NCI-H774 (cell line): ENCODE measurements at places on chromosomes 5 and 9.
A peak's percentile ranks its signal among the peaks of the same experiment; 100 is the strongest.

- DNase-seq: no peak
Observed at GRCh38 chr5:124395287-124395686, 351.2 kb downstream of the ZNF608 start.

GRCh38 chr5:115415143-115415491, 118.7 kb upstream of the CCDC112 start:
- peak; percentile 50 for DNase-seq

DNA sequence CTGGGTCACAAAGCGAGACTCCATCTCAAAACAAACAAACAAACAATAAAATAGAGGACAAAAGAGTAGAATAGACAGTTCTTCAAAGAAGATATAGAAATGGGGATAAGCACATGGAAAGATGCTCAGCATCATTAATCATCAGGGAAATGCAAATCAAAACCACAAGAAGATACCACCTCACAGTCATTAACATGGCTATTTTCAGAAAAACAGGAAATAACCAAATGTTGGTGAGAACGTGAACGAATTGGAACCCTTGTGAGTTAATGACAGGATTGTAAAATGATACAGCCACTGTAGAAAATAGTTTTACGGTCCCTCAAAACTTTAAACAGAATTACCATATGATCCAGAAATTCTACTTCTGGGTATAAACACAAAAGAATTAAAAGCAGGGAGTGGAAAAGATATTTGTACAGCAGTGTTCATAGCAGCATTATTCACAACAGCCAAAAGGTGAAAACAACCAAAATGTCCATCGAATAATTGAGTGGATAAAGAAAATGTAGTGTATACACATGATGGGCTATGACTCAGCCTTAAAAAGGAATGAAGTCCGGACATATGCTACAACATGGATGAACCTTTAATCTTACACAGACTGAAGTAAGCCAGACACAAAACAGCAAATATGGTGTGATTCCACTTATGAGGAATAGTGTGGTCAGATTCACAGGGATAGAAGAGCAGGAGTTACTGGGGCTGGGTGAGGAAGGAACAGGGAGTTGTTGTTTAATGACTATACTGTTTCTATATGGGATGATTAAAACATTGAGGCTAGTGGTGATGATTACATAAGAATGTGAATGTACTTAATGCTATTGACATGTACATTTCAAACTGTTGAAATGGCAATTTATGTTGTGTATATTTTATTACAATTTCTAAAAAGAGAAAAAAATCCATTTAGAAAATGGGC, 19.7 kb downstream of the OR2V2 start:
- DNase-seq: no peak

DNA sequence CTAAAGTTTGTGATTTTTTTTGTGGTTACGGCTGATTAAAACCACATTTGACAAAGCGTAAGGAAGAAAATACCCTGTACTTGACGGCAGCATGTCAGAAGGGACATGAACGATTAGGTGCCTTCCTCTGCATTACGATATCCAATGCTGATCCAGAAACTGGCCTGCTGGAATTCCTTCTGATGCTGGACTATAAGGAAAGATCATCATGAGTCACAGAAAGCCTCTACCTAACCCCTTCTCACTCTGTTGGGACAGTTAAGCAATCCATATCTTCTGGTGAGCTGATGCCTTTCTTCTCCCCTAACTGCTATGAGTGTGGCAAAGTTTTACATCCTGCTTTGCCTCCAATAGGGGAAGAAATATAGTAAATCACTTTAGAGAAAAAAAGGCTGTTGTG, 78.4 kb upstream of the PAPPA start:
- DNase-seq: no peak

DNA sequence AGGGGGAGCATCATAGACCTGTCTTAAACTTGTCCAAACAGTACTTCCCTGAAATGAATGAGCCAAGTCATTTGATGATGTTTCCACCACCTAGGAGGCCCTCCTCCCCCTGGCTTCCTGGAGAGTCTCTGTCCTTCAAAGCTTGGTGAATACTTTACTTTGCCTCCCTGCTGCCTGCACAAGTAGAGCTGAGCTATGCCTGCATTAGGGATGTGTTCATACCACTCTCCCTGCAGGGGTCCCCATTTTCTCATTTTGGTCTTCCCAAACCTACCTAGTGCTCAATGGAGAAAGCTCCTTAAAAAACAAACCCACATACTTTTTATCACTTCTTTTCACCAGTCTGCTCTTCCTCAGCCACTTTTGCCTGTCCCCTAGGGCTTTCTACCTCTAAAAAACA, 7.7 kb downstream of the CCNI2 start:
- no peak for DNase-seq

DNA sequence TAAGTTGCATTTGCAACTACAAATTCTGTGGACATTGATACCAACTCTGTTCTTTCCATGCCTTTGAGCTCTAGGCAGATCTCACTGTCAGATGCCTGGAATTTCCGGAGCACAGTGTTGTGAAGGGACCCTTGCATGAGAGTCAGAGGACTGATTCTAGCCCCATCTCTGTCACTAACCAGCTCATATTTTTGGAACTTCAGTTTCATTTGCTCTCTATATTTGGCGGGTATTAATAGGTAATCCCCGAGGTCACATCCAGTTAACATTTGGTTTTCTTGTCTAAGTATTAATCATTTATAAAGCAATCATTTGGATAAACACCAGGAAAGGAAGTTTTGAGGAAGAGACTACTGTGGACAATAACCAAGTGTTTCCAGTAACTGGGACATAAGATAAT, 115.7 kb downstream of the MAN2A1 start:
- DNase-seq: no peak

DNA sequence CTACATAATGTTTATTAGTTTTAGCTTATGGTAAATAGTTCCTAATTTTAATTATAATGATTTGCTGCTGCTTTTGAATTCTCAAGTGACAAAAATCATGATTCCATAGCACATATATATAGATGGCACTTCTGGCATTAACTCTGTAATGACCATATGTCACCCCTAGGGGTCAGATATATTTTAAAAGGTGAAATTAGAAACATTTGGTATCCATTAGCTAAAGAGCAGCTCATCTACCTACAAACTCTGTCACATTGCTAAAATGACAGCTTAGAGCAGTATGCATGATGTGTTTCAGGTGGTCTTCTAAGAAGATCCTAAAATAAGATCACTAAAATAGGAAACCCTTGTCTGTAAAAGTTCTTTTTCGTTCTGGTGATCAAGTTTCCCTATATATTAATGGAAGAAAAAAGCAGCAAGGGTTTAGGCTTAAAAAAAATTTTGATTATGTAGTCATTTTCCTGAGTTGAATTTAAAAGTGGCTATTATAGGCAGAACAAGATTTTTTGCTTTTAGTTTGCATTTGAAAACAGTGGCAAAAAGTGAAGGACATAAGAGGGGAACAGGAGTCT, 157.7 kb upstream of the POU5F2 start:
- no peak for DNase-seq

GRCh38 chr9:96412174-96412913, 5.8 kb downstream of the ZNF367 start:
- no peak for DNase-seq

- no peak for DNase-seq
Observed at GRCh38 chr5:88679638-88680037, 203.3 kb downstream of the MEF2C start.

- no peak for DNase-seq
Observed at GRCh38 chr5:50595199-50595598, 71.2 kb upstream of the PARP8 start.

- DNase-seq: peak; percentile 11
Observed at GRCh38 chr5:91266184-91266705, 116.9 kb downstream of the ARRDC3 start.

DNA sequence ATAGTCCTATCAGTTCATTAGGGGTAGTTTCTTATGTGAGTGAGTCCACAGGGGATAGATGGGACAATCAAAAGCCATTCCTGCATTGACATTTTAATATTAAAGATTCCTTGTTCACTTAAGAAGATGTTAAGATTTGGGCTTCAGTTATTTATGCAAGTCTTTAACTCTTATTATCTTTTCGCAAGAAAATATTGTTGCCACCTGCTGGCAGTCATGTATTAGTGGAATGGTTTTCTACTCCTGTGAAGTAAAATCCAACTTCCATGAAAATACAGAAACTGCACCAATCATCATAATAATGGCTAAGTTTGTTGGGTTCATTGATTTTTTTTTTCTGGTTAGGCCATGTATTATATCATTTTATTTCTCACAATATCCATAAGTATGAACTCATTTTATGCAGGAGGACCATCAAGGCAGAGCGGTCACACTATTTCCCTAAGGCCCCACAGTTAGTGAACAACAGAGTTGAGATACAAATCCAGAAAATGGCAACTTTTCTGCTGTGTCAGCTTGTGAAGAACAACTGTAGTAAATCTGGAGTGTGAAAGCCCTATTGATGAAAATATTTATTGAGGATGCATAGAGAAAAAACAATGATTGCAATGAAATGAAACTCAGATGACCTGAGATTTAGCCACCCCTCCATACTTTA, 88.5 kb upstream of the TXNDC8 start:
- no peak for DNase-seq

DNA sequence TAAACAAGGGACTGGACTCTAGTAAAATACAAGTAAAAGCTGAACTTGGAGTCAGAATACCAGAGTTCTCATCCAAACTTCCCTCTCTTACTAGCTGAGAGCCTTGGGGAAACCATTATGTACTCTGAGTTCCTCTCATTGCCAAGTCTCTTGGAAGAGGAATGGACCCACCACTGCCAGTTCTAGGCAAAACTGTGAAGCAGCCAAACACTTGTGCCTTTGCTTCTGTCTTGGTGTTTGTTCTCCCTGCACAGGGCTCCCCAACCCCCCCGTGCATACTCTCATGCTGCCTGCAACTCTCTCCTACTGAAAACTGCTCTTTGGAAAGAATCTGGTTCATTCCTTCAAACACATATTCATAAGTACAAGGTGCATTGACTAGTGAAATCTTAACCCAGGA, 102.6 kb downstream of the PDZD2 start:
- no peak for DNase-seq

- no peak for DNase-seq
Observed at GRCh38 chr9:33795281-33795680, at the start of gene PRSS3. Gene PRSS3 (plus strand): TSS chr9:33795561. CDS start chr9:33795574, 13 bp downstream.

DNA sequence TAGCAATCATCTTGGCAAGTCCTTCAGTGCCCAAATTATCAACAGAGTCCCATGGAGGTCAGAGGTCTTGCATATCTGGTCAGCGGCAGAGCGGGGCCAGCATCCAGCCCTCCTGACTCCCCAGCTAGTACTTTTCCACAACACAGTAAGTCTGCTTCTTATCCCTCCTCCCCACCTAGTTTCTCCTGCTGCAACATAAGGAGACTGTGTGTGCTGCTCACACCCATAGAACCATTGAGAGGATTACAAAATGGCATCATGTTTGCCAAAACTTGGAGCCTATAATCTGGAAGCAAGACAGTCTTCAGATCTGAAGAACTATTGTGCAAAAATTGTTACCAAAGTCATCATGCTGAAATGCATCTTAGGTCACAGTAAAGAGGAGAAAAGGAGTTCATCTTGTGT, 125.8 kb upstream of the ZNF366 start:
- DNase-seq: no peak

DNA sequence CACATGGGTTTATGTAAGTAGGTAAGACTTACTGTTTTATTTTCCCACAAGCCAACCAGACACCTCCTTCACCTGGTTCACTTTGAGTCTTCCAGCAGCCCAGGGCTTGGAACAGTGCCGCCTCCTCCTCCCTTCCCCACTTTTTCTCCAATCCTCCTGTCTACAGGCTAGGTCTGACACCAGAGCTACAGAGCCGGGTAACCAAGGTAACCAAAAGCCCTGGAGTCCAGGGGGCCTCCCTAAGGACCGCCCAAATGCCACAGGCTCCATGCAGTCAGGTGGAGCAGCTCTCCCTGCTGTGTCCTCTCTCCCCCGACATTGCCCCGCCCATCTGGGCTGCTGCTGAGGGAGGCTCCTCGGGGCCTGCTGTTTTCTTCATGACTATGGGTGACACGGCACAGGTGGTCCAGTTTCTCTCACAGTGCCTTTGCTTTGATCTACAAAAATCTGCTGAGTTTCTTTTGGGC, 138.0 kb upstream of the EFNA5 start:
- DNase-seq: no peak

DNA sequence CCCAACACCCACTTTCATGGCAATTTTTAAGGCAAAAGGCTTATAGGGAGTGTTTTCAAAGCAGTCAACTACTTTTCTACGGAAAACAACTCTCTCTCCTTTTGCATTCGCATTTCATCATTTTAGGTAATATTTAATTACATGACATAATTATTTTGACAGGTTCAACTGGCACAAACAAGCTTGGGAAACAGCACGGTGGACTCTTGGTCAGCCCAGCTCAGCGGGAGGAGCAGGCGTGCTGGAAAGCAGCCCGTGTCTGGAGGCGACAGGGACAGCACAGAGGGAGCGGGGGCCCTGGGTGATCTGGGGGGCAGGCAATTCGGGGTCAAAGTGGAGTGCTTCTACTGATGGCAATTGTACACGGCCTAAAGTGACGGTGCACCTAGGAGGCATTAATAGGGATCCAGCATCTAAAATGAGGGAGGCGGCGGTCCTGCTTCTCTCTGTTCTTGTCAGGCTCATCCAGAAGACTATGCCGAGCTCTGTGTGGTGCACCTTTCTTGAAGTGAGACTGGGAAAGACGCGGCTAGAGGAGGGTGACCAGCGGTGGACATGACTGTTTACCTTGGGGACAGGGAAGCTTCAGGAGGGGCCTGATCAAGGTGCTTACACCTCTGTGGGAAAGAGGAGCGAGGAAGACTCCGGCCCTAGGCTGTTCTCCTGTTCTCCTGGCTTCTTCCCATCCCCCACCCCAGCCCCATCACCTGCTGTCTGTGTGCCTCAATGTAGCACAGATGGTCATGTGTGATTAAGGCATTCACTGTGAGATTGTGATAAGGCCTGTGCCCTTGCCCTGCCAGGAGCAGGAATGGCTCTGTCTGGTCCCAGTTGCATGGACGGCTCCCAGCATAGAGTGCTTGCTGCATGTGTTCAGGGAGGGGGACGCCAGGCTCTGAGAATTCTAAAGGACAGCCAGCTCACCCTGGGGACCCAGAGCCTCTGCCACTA, 3.4 kb downstream of the MYMK start:
- DNase-seq: no peak

GRCh38 chr5:158244882-158245281, 385.9 kb upstream of the CLINT1 start:
- DNase-seq: no peak

DNA sequence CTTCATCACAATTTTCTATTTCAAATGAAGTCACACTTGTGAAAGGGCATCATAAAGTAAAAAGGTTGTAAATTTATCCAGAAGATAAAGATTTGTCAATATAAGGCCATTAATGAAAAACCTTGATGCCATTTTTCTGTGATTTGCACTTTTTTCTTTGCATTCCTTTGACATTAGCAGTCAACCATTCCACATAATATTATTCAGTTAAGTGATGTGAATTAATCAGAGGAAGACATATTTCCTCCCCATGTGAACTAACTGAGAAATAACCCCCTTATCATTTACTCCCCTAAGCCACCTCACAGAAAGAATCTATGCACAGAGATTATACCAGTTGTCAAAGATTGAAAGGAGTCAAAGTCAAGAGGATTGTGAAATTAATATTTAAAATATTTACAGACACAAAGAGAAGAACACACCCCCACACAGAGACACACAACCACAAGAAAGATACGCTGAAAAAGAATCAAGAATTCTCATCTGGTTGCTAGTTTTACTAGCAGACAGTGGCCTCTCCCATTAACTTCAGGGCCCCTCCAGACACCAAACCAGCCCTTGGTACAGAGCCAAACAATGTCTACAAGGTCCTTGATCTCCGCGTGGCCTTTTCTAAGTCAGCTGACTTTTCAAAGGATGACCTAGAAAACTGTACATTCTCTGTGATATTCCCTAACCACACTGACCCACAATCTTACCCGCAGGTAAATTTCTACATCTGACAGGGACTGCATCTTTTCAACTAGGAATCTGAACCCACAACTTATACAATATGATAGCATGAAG, 29.5 kb downstream of the GNAQ start:
- DNase-seq: no peak

GRCh38 chr5:78483809-78484521, 123.5 kb downstream of the SCAMP1 start:
- no peak for DNase-seq
